ENCODE measurements at places on chromosomes 7 and 10. TPM values are rescaled to one million over a fixed set of nuclear protein-coding genes. Genes with fewer than 3 reads are reported as not detected.

DNA sequence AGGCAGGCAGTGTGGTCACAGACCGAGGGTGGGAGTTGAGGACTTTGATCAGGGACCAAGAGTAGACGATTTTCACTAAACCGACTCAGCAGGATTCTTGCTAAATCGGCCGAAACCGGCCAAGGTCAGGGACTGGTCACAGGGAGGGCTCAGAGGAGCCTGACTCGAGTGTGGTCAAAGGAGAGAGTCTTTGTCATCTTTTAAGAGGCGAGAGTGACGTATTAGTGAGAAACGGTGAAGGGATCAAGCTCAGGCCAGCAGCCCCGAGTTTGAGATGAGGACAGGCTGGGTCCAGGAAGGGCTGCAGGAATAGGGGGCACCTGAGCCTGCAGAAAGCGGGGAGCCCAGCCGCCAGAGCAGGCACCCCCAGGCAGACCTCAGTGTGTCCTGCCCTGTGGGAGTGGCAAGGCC lies 41.6 kb upstream of the FAM20C start:
- no peak for DNase-seq

DNA sequence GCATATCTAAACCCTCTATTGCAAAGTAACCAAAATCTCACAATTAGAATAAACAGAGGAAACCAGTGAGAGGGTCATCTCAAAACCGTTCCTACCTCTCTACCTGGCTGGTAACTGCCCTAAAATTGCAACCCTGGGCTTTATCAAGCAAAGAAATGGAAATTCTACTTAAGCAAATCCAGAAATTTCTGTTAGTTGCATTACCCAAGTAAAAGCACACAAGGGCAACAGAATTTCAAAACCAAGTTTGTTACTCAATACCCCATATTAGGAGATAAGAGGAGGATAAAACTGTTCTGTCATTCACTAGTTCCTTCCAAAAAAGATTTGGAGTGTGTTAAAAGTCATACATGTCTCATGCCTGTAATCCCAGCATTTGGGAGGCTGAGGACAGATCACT lies 195.3 kb downstream of the FAM107B start:
- no peak for DNase-seq

GRCh38 chr7:158825628-158826289 lies 3.5 kb downstream of the ESYT2 start:
- no peak for DNase-seq

GRCh38 chr7:27466703-27467102 lies 196.0 kb downstream of the HIBADH start:
- no peak for DNase-seq

DNA sequence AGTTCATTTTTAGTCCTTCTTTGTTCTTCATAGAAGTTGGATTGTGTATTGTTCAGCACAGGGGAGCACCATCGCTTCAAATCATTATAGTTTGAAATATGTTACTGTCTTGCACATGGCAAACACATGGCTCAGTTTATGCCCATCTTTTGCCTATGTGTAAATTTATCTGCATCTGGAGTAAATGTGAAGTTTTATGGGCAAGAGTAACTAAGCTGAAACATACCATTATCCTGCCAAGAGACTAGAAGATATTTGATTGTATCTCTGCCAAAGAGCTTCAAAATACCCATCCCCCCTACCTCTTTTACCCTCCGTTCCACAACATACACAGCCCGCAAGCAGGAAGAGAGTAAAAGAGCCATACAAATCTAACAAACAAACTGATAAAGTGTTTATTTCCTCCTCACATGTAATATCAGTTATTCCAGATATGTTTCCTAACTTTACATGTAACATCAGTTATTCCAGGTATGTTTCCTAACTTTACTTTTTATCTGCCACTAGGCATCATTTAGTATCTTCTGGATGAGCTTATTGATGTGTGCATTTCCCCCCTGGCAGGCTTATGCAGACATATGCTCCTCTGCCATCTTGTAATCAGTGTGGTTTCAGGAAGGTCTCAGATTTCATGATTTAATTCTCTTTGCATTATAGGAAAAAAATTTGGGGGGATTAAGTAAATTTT lies 127.7 kb downstream of the SRI start:
- no peak for DNase-seq

DNA sequence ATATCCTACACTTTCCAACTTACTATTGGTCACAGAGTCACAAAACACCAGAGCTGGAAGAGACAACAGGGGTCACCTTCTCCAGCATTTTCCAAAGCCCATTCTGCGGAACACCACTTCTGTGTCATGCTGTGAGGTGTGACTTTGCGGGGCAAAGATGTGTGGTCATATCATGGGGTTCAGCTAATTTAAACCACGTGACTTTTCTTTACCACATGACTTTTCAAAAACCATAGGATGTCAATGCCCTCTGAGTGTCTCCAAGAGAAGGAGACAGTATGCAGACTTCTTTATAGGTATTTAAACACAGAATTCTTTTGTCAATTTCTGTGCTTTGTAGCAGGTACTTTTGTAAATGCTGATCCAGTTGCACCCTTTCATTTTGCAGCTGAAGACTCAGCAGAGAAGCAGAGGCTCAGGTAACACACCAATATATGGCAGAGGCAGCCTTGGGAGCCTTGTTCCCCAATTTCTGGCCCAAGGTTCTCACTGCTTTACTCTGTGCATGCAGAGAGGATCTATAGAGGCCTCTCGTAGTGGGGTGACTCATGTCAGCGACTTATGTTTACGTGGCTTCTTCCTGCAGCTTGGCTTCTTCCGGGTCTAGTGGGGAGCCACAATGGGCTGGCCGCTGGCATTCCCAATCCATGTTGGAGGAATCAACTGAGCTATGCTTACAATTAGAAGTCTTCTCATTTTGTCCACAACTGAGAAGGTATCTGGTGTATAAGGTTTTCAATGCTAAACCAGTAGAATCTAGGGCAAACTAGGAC lies 104.0 kb upstream of the RHOBTB1 start:
- DNase-seq = no peak

DNA sequence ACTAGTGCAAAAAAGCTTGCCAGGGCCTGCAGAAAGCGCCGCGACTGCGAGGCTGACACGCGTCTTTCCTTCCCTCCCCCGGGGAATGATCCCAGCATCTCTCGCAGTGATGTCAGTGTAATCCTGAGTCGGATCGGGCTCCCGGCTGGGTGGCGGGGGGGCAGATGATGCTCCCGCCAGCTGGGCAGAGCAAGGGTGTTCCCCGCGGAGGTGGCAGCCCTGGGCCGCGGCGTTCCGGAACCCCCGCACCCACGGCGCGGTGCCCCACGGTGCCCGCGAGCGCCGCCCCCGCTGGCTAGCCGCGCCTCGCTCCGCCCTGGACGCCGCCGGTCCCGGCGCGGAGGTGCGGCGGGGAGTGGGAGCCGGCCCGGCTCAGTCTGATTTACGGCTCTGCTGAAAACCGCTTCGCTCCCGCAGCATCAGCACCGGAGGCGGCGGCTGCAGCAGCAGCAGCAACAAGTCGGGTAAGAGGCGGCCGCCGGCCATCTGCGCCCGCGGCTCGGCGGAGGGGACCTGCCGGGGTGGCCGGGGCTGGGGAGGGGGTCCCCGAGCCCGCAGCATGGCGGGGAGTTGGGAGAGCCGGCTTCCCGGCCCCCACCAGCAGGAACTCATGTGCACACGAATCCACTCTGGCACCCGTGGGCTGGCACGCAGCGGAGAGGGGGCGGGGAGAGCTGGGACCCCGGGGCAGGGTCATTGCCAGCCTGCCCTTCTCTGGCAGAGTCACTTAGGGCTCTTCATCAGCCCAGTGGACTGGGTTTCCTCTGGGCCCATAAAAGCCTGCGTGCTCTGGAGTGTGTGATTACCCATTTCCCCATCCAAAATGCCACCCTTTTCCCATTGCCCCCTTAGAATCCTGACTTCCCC lies at the start of gene ZNF365:
Gene ZNF365, plus strand, starts transcription at position 375 of the 867 bp plus-strand sequence. CDS start 1,825 bp downstream, outside the sequence.
- DNase-seq = no peak

DNA sequence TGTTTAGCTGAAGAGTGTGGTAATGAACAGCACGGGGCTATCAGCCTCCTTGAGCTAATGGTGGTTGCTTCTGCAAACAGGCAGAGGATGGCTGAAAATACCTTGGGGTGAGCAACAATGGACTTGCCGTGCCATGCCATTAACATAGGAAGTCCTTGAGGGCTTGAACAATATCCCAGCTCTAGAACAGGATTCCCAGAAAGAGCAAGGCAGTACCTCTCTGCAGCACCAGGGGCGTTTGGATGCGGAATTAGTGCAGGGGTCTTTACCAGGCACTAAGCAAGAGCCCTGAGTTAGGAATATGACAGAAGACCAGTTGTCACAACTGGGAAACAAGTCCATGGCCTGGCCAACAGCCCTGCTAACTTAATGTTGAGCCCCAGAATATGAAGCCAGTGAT lies 143.2 kb upstream of the COBL start:
- DNase-seq = no peak

DNA sequence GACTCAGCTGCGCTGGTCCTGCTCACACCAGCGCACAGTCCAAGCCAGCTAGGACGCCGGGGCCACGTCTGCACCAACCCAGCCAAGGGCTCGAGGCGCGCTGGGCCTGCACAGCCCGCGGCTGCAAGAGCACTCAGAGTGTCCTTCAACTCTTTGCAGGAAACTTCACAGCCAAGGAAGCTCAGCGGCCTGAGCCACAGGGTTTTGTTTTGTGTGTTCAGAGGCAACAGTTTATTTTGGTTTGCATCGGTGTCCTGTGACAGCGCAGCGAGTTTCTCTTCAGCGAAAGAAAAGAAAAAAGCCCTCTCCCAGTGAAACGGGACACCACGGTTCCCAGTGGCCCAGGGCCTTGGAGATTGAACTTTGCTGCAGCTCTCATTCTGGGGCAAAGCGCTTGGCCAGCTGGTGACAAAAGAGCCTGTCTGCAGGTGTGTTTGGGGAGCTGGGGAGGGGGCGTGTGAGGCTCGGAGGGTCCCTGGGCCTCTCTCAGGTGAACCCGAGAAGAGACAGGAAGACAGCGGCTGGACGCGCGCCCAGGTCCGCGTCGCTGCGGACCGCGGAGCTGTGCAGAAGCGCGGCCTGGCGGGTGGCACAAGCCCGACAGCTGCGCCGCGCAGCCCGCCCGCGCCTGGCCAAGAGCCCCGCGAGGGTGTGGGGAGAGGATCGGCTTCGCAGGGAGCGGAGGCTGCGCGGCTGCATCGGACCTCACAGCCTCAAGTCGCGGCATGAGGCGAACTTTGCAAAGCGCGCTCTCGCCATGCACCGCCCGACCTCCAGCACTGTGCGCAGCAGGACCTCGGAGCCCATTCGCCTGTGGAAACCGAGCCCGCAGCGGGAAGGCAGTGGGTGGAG lies 922 bp downstream of the CXCL12 start:
- DNase-seq = no peak

- no peak for DNase-seq
These were observed 66.1 kb downstream of the MTPN start for GRCh38 chr7:135911099-135911498.

DNA sequence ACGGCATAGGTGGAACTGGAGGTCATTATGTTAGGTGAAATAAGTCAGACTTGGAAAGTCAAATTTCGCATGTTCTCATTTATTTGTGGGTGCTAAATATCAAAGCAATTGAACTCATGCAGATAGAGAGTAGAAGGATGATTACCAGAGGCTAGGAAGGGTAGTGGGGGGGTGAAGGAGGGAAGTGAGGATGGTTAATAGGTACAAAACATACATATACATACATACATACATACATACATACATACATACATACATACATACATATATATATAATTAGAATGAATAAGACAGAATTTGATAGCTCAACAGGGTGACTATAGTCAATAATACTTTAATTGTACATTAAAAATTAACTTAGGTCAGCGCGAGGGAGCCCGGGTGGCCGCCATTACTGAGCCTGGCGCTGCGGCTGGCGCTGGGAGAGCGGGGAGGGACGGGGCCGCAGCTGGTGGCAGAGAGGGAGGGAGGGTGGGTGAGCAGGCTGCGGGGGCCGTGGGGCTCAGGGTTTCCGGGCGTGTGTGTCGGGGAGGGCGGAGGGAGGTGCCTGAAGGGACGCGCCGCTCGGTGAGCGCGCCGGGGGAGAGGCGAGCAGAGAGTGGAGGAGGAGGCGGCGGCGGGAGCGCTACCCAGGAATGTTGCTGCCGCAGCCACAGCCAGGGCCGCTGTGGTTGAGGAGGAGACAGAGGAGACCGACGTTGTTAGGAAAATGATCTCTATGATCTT lies 85.8 kb upstream of the EGFR start:
- no peak for DNase-seq

GRCh38 chr7:156889089-156889488 lies 3.9 kb downstream of the LMBR1 start:
- DNase-seq = no peak

DNA sequence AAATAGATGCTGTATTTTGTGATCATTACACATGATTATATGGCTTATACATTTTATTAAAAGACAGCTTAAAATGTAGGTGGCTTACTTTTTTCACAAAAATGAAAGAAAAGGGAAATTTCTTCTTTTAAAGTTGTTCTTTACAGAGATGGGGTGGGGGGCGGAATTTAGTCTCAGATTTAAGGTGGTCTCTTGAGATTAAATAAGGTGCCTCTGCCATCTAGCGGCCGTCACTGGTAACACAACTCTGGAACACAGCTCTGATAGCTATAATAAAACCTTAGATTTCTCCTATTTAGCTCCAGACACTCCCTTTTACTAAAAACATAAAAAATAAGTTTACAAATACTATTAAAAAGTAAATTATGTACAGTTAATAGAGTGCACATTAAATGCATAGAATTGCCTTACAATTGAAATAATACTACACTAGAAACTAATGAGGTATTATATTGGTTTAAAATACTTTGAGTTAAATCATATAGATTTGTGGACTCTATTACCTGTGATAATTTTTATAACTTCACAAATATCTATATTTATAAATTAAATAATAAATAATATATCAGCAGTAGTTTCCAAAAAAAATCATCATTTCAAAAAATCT lies 210.9 kb downstream of the DGKB start:
- DNase-seq = peak; percentile 47

- no peak for DNase-seq
These were observed 243.6 kb downstream of the PTPRN2 start for GRCh38 chr7:158343936-158344455.

DNA sequence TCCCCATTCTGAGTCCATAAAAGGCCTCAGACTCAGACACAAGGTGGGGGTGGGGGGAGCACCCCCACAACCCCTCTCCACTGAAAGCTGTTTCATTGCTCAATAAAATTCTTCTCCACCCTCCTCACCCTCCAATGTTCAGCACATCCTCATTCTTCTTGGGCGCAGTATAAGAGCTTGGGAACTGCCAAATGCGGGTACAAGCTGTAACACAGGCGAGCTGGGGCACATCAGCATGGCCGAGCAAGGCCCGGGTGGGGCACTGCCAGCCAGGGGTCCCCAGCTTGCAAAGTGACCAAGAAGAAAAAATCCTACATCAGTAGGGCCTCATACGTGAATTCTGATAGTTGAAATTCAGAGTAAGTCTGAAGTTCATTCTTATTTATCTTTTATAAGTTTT lies 50.1 kb downstream of the CACUL1 start:
- DNase-seq = no peak

- no peak for DNase-seq
These were observed 37.1 kb downstream of the XPNPEP1 start for GRCh38 chr10:109886037-109886780.

- peak; percentile 48 for DNase-seq
These were observed 638 bp downstream of the IQCE start for GRCh38 chr7:2559283-2559950.

The VWA2 gene
- total RNA-seq = not detected

The NEUROD6 gene
- total RNA-seq = not detected

The GIMAP6 gene
- total RNA-seq = not detected

The DGKB gene
- total RNA-seq = not detected

The TMEM130 gene
- 0.57 TPM for total RNA-seq

Measured in OCI-LY7 (cell line).